ENCODE measurements at places on chromosomes 12 and 14.

DNA sequence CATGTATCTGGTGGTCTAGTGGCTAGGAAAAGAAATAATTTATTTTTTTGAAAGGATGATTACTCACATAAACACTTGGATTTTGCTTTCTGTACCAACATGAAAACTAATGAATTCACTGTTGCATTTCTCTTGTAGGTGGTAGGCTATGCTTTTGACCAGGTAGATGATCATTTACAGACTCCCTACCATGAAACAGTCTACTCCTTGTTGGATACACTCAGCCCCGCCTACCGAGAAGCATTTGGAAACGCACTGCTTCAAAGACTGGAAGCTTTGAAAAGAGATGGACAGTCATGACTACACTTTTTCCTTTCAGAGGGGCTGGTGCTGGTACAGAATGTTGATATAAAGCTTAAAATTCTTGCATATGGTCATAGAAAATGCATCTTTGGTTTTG lies 6.5 kb upstream of the AK7 start:
- DNase-seq = no peak

DNA sequence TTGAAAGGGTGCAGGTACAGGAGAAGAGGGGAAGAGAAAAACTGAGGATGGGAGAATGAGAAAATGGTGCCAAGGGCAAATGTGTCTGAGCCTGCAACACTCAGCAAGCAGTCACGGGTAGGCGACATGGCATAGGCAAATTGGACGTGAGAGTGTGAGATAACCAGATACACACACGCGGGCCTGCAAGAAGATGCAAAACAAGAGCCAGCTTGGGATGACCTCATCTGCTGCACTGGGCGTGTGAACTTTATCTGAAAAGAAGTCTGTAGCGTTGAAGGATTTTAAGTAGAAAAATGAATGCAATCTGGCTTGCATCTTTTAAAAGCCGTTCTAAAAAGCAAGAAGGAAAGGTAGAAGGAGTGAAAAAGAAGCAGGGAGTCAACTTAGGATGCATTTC lies 160.4 kb downstream of the NTF3 start:
- DNase-seq = no peak

GRCh38 chr14:68497011-68497410 lies 295.9 kb downstream of the ZFP36L1 start:
- no peak for DNase-seq

GRCh38 chr14:56131865-56132833 lies 13.9 kb downstream of the PELI2 start:
- DNase-seq = no peak

DNA sequence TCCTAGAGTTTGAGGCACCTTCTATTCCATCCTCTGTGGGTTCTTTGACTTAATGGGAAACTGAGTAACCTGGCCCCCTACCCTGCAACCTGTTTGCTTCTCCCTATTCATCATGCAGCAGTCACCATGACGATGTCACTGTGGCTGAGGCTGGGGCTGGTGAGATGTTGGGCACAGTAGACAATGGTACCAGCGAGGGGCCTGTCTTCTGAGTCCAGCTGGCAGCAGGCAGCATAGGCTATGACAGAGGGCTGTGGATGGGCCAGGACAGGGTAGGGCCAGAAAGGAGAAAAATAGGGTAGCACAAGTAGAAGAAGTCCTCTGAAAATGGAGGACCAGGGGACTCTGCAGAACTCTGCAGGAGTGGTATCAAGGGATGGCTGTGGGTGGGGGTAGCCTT lies 2.0 kb downstream of the CIROP start:
- DNase-seq = no peak

DNA sequence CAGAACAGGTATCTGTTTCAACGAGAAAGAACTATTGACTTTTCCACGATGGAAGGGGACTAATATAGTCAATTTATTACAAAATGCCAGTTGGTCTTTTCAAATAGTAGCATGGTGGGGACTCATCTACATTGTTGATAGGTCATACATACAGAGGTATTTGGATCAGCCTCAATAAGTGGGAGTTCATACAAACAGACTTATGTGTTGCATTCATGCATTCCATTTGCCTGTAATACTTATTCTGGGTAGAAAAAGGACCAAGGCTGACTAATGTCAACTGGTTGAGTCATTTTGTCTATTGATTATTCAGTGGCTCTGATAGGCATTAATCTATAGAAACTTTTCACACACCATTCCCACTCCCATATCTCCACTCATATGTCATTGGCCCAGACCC lies 41.5 kb upstream of the GLIPR1 start:
- DNase-seq = no peak

All from right forelimb (tissue), 1 donor.